ENCODE measurements at places on chromosomes 3 and 15.

- no peak for DNase-seq
Observed at GRCh38 chr3:6251612-6252400, 609.1 kb upstream of the GRM7 start.

- DNase-seq = no peak
Observed at GRCh38 chr3:32009101-32009500, 27.6 kb downstream of the ZNF860 start.

DNA sequence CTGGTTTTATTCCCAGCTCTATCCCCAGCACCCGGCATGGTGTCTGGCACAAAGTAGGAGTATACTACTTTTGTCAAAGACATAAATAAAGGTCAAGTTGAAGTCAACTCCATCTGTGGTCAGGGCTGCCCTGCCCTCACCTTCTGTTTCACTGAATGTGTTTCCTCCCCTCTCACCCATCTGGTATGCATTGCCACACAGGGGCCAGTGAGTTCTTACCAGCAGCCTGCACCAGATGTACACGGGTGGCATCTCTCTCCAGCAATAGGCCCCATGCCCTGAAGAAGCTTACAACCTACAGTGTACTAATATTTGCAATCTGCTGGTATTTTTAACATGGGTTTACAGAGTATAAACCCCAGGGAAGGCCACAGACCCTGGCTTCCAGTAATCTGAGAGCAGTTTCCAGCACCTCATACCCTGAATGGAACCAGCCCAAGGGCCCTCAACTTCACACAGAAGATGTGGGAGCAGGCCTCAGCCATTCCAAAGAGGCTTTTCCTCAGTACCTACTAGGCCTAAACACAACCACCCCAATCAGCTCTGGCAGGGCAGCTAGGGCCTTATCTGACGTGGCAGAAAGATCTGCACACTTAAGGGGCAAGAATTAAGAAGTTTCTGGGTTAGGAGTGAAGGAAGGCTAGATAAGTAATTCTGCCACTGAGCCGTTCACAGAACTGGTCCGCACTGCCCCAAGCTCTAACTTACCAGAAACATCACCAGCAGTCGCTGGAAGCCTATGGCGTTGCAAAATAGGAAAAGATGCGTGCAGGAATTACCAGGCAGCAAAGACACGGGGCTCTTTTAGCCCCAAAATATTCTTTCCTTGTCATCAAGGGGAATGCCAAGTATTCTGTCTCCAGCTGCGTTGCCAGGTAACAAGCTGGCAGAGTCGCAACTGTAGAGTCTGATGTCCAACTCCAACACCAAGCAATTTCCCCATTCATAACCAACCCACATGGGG is 2.1 kb downstream of the IDH2 start:
- no peak for DNase-seq

DNA sequence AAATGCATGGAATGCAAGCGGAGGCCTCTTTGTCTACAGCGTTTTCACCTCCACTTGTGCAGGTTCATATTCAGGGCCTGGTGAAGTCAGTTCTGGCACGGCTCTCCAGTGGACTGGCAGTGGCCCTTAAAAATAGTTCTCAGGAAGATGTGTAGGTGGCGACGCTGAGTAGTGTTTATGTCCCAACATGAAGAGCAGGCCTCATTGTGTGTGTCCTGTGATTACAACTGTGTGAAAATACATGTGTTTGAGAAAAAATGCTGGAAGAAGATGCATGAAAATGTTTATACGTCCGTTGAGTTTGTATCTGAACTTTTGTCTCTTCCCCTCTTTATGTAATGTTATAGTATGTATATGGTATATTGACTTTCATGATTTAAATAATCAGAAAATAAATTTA is 7.2 kb downstream of the LIPC start:
- DNase-seq = peak; percentile 64

DNA sequence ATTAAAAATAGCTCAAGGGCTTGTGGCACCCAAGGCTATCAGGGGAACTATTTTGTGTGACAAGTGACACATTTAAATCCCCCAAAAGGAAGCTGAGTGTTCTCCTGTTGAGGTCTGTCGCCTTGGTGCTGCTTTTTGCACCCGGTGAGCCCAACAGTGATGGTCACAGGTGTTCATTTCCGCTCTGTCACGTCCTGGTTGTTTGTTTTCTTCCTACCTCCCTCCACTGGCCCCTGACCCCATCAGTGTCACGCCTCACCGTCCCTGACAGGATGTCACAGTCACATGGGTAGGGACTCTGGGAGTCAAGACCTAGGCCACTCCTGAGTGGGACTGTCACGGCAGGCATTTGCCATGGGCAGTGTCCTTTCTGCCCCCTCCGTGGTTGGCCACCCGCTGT is 11.2 kb downstream of the SLCO3A1 start:
- DNase-seq = no peak

- DNase-seq = no peak
Observed at GRCh38 chr3:152539191-152539764, 270.5 kb downstream of the MBNL1 start.

- DNase-seq = no peak
Observed at GRCh38 chr15:88912500-88912921, 668 bp downstream of the MFGE8 start.

DNA sequence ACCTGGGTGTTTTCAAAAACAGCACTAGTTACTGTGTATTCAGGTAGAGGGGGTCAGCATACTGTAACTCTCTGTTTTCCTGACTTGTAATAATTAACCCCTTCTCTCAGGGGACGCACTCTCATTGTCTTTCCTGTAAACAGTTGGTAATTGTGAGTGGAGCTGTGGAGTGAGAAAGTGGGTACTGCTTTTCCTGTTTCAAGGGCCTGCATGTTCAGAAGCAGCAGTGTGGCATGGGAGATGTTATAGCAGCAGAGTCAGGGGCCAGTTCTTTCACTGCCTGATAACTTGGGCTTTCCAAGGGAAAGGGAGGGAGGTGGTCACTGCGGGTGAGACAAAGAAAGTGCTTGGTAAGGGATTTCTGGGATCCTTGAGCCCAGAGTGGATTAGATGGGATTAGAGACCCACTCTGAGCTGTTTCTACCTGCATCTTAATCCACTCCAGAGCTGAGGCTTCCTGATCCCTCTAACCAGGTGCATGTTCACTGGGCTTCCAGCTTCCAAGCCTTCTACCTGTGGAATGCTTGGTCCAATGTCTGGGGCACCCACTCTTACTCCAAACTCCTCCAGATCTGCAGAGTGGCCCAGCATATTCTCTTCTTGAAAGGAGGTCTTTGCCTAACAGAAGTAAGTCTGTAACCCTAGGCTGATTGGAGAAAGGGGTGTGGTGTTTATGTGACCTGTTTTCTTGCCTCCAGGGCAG is 105.2 kb downstream of the RPLP1 start:
- DNase-seq = no peak

- no peak for DNase-seq
Observed at GRCh38 chr3:170524073-170524472, 61.8 kb downstream of the SLC7A14 start.

DNA sequence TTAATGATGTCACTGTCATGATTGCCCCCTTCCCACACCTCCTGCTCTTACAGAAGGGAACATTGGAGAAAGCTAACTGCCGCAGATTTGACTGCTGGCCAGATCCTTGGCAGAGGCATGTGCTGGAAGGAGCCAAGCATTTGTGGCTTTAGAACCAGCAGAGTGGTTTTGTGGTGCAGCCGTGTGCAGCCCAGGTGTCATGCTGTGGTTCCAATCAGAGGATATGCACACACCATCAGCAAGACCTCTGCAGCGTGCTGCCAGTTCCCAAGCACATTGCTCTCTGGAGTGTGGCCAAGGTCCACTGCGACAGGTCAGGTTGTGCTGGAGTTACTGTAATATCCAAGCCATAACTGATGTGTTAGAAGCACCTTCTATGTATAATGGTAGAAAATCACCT is 61.6 kb downstream of the OTOL1 start:
- no peak for DNase-seq

DNA sequence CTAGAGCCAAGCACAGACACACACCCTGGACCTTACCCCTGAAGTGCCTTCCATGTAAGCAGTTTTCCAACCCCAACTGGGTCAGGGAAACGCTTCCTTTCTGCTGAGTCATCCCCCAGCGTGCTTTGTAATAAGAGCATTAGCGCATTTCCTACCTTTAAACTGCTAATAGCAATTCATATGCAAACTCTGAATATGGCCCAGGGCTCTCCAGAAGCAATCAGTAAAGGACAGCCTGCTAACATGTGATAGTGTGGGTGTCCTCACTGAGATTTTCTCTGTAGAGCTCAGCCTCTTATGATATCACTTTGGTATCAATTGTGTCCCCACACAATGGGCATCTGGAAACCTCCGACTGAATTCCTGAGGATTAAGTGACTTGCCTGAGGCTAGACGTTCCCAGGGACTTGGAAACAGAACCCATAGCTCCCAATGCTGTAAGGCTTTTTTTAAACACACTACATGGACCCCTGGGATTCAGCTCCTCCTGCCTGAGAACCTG is 5.6 kb downstream of the GABRB3 start:
- no peak for DNase-seq

- no peak for DNase-seq
Observed at GRCh38 chr3:61742006-61742405, 180.6 kb downstream of the PTPRG start.

GRCh38 chr3:191348098-191348497 is 17.8 kb upstream of the UTS2B start:
- no peak for DNase-seq

GRCh38 chr3:99640214-99640851 is 1.9 kb downstream of the COL8A1 start:
- DNase-seq = no peak

DNA sequence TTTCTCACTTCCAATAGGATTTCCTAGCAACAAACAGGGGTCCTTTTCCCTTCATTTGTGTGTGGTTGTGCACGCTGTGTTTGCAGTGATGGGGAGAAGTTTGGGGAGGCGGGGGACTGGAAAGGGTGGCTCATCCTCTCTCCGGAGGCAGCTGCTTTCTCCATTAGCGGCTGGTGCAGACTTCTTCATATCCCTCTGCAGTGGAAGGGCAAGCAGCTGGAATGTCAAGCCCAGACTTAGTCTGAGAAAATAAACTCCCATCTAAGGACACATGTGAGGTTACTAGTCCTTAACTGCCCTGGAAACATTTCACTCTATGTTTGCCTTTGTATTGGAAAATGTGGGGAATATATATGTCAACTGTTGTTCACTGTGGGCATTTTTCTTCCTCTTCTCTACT is 467.0 kb upstream of the RASGRP1 start:
- DNase-seq = no peak

DNA sequence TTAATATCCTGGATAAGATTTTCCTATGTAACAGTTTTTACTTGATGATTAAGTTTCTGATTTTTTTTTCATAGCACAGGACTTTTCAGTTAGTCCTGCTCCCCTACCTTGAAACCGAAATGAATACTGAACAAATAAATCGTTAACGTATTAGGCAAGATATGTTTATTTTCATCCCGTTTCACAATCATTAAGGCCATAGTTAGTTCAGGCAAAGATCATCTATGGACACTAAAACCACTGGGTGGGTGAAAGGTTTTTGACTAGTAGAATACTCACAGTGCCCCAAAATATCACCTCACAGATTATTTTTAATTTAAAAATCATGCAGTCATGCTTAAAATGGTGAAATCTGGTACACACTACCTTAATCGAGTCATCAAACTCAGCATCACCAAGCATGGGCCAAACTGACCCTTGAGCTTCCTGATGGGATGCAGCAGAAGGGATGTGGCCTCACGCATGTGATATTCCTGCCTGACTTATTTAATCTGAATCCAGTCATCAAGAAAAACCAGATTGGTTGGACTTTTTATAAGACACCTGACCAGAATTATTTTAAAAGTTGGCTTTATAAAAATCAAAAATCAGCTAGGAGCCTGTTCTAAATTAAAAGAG is 365.0 kb downstream of the LPP start:
- no peak for DNase-seq

- no peak for DNase-seq
Observed at GRCh38 chr3:128922804-128923459, 43.5 kb downstream of the ACAD9 start.

DNA sequence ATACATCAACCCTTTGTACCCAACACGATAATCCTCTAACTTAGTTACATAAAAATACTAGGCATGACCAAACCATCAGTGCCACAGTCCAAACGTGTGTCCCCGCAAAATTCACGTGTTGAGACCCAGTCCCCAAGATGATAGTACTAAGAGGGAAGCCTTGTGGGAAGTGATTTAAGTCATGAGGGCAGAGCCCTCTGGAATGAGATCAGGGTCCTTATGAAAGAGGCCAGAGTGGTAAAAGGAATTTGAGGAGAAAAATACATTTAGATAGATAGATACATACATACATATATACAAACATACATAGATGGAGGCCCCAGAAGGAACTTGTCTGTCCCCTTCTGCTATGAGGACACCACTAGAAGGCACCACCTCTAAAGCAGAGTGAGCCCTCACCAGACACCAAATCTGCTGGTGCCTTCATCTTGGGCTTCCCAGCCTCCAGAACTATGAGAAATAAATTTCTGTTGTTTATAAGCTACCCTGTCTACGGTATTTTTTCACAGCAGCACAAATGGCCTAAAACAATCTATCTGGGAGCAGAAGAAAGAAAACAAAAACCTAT is 8.0 kb downstream of the TBC1D2B start:
- no peak for DNase-seq

- DNase-seq = no peak
Observed at GRCh38 chr3:193563426-193563825, 8.7 kb upstream of the ATP13A4 start.

- no peak for DNase-seq
Observed at GRCh38 chr15:29050870-29051269, 165.1 kb downstream of the APBA2 start.

- no peak for DNase-seq
Observed at GRCh38 chr3:18279226-18279737, 145.9 kb downstream of the SATB1 start.

DNA sequence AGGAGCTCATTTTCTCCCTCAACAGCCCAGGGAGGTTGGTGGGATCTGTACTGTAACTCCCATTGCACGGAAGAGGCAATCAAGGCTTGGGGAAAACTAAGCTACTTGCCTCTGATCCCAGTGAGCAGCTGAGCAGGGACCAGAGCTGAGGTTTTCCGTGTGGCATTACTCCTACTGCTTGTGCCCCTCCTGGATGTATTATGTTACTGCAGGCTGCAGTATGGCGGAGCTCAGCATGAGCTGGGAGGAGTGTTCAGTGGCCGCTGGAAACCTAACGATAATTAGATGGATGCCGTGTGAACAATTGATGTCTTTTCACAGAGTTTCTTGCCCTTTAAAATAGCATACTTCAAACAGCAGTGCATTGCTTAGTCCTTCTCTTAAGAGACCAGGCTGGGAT is 2.0 kb upstream of the TPRG1 start:
- DNase-seq = no peak

- DNase-seq = no peak
Observed at GRCh38 chr3:55626279-55626665, 139.2 kb upstream of the WNT5A start.

- no peak for DNase-seq
Observed at GRCh38 chr15:66886686-66887273, 178.6 kb upstream of the SMAD3 start.

DNA sequence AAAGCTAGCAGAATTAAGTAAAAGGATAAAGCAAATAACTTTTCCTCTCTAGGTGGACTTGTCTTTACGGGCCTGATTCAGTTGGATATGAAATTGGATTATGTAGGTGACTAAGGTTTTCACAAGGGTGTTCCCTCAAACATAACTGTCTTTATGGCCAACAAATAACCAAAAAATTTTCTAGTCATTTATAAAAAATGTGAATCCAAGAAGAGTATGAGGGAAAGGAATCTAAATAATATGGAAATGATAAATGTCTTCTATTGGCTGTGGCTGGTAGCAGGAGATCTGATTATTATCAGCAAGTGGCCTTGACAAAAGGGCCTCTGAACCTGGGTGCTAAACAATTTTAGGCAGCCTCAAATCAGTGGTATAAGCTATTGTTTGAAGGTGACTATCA is 594.0 kb upstream of the UBE2E2 start:
- no peak for DNase-seq
